Hypothalamus (tissue), 51 donors: ENCODE measurements at places on chromosomes 1 and 21.

DNA sequence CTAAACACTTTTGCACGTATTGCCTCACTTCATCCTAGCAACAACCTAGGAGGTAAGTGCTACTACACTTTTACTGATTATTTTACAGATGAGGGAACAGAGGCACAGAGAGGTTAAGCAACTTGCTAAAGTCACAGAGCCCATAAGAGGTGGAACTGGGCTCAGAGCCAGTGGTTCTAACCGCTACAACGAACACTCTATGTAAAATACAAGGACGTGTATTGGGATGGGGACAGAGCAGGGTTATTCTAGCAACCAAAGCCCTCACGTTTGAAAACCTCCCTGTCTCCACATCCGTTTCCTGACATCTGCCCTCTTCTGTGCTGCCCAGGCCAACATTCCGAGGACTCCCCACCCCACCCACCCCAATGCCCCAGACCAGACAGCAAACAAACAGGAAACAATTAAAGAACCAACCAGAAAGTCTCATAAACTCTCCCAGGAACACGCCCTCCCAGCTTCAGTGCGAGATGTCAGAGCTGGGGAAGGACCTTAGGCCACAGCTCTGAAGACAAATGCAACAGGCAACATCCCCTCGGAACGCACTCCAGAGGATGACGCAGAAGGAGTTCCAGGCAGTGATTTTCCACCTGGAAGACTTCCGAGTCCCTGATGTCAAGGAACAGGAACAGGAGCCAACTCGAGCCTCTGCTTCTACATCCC lies 41.1 kb downstream of the GLIS1 start:
- DNase-seq = no peak

DNA sequence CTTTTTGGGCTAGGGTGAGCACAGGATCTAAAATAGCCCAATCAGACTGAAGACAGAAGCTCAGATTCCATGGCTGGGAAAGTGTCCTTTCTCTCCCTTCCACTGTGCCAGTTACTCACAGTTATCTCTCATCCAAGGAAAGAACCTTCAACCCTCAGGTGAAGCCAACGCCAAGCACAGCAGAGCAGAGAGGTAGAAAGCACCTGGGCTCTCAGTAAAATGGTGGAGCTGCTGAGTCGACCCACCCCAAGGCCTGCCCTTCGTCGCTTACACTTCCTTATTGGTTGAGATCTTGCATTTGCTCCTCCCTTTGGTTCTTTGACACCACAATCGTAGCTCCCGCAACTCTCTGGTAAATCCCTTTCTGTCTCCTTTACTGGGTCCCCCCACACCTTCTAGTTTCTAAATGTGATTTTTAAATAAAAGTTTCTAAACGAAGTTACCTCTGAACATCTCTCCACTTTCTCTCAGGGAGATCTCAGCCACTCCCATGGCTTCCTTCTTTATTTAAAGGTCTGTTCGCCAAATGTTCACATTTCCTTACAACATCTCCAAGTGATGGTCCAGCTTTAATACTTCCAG lies 27.5 kb upstream of the SLC30A1 start:
- no peak for DNase-seq

DNA sequence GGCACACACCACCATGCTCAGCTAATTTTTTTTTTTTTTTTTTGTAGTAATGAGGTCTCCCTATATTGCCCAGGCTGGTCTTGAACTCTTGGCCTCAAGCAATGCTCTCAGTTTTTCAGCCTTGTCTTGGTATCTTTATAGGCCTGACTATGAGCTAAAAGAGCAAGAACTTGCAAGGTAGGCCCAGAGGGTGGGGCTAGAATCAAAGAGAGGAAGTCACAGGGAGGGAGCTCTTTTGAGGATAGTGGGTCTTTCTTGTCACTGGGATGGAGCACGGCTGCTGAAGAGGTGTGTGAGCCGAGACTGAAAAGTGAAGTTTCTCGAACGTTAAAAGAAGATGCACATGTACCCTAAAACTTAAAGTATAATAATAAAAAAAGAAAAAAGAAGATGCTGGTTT lies 260.0 kb upstream of the BEND5 start:
- DNase-seq = no peak

GRCh38 chr1:205523261-205523890 lies 18.9 kb downstream of the CDK18 start:
- DNase-seq = no peak

GRCh38 chr1:84613026-84613425 lies 38.8 kb upstream of the CTBS start:
- no peak for DNase-seq

GRCh38 chr1:174225499-174226204 lies 66.3 kb downstream of the RABGAP1L start:
- DNase-seq = no peak

- no peak for DNase-seq
Measured at GRCh38 chr21:43195121-43196021, 26.6 kb downstream of the CRYAA start.

GRCh38 chr21:15874615-15875014 lies 144.8 kb downstream of the USP25 start:
- no peak for DNase-seq

GRCh38 chr1:37868466-37868865 lies 9.1 kb upstream of the MTF1 start:
- no peak for DNase-seq

DNA sequence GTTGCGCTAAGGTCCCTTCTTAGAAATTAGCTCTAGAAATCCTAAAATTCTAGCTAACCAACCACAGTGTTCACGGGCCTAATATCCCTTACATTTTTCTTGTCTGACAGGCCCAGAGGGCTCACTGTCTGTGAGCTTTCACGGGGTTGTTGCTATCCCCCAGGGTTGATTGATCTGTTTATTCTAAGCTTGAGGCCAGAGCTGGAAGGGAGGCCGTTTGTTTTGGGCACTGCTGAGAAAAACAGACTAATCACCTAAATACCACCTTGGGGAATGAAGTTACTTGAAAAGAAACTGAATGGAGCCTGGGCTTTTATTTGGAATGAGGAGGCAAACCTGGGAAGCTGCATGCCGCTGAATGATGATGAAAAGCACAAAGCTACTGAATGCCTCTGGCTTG lies 162.4 kb downstream of the KIF26B start:
- DNase-seq = no peak

- DNase-seq = no peak
Measured at GRCh38 chr1:107943694-107944093, 21.3 kb downstream of the VAV3 start.

DNA sequence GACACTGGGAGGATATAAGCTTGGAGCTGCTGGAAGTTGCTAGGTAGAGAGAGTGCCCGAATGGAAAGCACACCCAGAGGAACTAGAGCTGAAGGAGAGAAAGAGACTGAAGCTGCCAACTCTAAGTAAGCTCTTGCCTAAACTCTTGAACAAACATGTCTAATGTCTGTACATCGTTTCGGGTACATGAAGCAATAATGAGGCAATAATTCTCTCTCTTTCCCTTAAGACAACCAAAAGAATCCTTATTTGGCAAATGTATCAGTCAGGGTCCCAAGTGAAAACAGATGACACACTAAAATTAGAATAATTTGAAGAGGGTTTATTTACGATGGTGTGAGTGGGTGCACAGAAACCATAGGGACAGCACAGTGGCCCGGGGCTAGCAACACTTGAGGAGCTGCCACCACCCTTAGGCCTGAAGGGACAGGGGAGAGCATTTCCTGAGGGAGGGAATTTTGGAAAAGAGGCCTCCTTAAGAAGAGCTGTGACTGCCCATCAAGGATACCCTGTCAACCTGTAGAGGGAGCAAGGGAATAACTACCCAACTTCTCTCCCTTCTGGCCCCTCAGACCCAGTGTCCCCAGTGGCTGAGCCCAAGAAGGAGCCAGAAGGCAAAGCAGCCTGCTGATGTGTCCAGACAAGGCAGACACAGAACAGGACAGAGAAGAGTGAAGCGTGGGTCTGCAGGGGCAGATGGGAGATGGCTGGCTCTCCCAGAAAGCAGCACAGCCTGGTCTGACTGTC lies 36.1 kb upstream of the KHDRBS1 start:
- DNase-seq = no peak

DNA sequence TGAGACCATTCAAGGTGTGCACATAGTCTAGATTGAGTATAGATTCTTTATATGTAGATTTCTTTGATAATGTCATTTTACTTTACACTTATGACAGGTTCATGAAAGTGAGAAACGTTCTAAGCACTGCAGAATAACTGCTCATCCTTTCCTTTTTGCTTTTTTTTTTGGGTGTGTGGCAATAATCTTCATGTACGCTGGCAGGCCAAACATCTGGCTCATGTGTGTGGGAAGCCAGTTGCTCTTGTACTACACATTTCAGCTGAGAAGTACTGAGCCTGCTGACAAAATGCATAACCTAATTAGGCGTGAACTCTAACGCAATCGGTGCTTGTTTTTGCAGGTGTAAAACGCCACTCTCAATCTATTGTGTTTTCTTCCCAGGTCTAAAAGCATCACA lies 350.8 kb upstream of the KAZN start:
- DNase-seq = no peak

DNA sequence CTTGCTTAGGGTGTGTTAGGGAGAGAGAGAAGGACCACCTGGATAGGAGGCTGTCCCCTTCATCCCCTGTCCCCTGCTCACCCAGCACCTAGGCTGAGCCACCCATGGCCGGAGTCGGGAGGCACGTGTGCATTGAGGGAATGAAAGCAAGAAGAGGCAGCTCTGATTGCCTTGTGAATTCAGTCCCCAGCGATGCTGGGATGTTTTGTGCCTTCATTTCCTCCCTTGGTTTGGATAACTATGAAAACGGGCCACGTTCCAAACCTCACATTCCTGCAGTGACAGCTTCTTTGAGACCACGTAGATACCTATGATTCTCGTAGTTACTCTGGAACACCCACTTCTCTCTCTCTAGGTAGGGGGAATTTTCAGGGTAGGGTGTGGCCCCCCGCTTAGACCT lies 67.1 kb downstream of the MAN1C1 start:
- DNase-seq = no peak

- DNase-seq = no peak
Measured at GRCh38 chr1:56867491-56867890, 12.9 kb downstream of the C8A start.

DNA sequence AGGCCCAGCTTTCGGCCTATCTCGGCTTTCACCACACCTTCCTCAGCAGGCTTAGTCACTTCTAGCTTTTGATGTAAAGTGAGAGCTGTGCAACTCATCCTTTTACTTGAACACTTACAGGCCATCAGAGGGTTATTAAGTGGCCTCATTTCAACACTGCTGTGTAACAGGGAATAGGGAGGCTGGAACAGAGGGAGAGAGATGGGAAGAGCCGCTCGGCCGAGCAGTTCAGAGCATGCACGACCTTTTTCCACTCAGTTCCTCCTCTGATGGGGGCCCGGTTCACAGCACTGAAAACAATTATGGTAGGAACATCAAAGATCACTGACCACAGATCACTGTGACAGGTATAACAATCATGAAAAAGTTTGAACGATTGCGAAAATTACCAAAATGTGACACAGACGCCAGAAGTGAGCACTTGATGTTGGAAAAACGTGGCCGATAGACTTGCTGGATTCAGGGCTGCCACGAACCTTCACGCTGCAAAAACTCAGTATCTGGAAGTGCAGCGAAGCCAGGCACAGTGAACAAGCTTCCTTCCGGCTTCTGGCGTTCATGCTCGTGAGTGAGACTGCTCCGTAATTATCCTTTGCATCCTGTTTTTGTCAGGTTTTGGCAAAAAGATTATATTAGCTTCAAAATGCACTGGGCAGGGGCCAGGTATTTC lies 28.6 kb downstream of the AGPAT3 start:
- no peak for DNase-seq

- DNase-seq = no peak
Measured at GRCh38 chr1:95384567-95384966, 150.6 kb downstream of the RWDD3 start.

DNA sequence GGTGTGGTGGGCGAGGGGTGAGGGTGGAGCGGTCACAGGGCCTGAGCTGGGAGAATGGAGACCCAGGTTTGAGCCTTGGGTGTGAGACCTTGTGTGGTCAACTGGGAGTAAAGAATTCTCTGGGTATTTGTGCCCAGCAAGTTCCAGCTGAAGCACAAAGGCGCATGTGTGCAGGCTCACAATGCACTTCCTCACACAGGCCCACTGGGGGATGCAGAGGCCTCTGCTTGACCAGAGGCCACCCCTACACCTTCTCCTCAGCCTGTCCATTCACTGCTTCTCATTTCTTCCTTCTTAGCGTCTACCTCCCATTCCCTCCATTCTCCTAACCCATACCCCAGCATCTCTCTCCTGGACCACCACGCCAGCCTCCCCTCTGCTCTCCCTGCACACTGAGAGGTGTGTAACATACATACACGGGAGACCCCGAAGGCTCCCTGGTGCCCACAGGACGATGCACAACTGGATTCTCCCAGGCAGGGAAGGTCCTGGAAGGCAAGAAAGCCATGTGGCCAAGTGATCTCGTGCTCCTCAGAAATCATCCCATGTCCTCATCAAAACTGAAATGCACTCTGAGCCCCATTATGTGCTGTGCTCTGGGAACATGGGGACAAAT lies 12.3 kb upstream of the TTC39A start:
- DNase-seq = no peak

- no peak for DNase-seq
Measured at GRCh38 chr21:45836694-45837670, 144.6 kb upstream of the COL6A1 start.

GRCh38 chr1:16174886-16175598 lies 19.2 kb upstream of the EPHA2 start:
- DNase-seq = no peak

- no peak for DNase-seq
Measured at GRCh38 chr1:204959836-204960235, 83.2 kb upstream of the CNTN2 start.

GRCh38 chr1:25040122-25040685 lies 110.1 kb upstream of the RUNX3 start:
- no peak for DNase-seq

- DNase-seq = no peak
Measured at GRCh38 chr1:47393141-47393540, 22.9 kb upstream of the FOXE3 start.

- no peak for DNase-seq
Measured at GRCh38 chr1:62800825-62801306, 16.9 kb downstream of the ATG4C start.

GRCh38 chr1:18411321-18411720 lies 69.4 kb upstream of the KLHDC7A start:
- DNase-seq = no peak

- DNase-seq = no peak
Measured at GRCh38 chr1:216073793-216074595, 349.3 kb downstream of the USH2A start.
